Activated CD4-positive, alpha-beta T cell treated with anti-CD3 and anti-CD28 coated beads, Interleukin-2, amount 50 U/mL, for 48 hours (primary cell): ENCODE measurements at places on chromosomes 13 and 19.

GRCh38 chr13:100917011-100917410, 242.4 kb upstream of the TMTC4 start:
- DNase-seq: no peak

DNA sequence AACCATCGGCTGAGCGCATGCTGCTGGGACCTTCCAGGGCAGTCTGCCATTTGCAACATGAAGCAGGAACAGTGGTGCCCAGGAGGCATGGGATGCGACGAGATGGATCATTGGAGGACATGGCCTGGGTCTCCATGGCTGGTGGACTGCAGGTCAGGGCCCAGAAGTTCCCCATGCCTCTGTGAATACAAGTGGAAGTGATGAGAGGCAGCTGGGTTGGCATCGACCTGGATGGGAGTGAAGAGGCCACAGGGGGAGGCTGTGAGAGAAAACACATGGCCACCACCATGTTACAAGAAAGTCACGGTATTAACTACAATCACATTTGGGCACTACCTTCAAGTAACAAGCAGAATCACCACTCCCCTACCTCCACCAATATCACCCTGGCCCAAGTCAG, 262.0 kb downstream of the FOXO1 start:
- DNase-seq: no peak

- no peak for DNase-seq
Observed at GRCh38 chr13:79560954-79561353, 80.0 kb downstream of the NDFIP2 start.

DNA sequence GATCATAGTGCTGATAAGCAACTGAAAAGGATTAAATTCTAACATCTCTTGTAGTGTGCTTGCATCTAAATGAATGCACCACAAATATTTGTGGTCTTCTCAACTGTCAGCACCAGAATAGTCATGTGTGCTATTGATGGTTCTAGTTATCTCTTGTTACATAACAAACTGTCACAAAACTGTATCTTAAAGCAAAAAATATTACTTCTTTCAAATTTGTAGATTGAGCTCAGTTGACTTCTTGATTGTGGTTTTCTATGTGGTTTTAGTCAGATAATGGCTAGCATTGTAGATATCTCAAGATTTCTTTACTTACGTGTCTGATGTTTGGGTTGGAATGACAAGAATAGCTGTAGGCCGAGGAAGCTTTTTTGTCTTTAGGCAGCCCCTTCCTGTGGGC, 431.3 kb downstream of the SLITRK6 start:
- DNase-seq: no peak

DNA sequence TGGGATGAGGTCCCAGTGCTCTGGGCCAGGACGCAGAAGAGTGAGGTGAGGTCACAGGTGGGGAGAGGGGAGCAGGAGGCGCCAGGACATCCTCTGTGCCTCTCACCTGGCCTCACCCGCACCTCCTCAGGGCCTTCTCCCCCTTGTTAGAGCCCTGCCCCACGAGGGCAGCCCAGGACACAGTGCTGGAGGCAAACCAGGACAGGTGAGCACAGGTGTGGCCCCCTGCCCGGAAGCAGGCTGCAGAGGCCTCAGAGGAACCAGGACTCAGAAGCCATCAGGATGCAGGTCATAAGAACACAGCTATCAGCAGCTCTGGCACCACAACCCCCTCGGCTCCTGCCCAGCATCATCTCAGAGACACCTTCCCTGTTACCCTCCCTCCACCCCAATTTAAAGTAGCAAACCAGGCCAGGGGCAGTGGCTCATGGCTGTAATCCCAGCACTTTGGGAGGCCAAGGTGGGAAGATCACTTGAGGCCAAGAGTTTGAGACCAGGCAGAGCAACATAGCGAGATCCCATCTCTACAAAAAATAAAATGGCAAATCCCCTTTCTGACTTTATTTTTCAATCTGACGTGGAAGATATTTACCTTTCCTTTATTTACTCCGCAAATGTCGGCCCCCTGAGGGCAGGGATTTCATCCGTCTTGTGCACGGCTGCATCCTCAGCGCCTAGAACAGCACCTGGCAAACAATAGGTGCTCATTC, at the start of gene CEACAM16:
Gene CEACAM16, plus strand, starts transcription at position 660 of the 710 bp plus-strand sequence. CDS start 2,306 bp downstream, outside the sequence.
- DNase-seq: no peak

DNA sequence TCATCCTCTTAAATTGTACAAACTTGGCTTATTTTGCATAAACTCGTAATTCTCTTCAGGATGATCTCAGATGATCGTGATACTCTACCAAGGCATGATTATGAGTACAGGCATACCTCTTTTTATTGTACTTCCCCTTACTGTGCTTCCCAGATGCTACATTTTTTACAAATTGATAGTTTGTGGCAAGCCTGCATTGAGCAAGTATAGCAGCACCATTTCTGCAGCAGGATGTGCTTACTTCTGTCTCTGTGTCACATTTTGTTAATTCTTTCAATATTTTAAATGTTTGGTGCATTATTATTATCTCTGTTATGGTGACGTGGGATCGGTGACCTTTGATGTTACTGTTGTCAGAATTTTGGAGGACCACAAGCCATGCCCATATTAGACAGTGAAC, 752.3 kb downstream of the PCDH9 start:
- DNase-seq: no peak
